ENCODE measurements at places on chromosomes 2 and 18. TPM values are rescaled to one million over a fixed set of nuclear protein-coding genes. Genes with fewer than 3 reads are reported as not detected.

The HES6 gene
- polyA plus RNA-seq: 236 TPM

The SCYGR1 gene
- polyA plus RNA-seq: not detected

The ZNF397 gene
- 65.2 TPM for polyA plus RNA-seq

The CERKL gene
- polyA plus RNA-seq: not detected

The SOCS6 gene
- polyA plus RNA-seq: 21.9 TPM

The QPCT gene
- polyA plus RNA-seq: not detected

The RUFY4 gene
- not detected for polyA plus RNA-seq

The CFAP53 gene
- polyA plus RNA-seq: 0.26 TPM

The MTX2 gene
- 128 TPM for polyA plus RNA-seq
